ENCODE measurements at places on chromosomes 4 and X.

- DNase-seq, result no peak
These were observed 11.8 kb downstream of the GAB1 start for GRCh38 chr4:143348233-143349077.

DNA sequence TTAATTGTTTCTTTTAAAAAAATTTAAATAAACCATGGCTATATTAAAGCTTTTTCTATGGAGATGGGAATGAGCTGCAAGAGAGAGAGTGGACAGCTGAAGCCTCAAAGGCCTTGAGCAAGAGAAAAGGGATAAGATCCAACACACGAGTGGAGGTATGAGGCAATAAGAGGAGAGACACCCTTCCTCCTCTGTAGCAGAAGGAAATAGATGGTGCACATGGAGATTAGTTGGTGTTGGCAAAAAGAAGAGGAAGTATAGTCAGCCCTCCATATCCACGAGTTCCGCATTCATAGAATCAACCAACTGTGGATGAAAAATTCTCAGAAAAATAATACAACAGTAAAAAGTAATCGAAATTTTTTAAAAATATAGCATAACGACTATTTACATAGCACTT is 3.2 kb downstream of the CXorf38 start:
- DNase-seq, result peak; percentile 20

DNA sequence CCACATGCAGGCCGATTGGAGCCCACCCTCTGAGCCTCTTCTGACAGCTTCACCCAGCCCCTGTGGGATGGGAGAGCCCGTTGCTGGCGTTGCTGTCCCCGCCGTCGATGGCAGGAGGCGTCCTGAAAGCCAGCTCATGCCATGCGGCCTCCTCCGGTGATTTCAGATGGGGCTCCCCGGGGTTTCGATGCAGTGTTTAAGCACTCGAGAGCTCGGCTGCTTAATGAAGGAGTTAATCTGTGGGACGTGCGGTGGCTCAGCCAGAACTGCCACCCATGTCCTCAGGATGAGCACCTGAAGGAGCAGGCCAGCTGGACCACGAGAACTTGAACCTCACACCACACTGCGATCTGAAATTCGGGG is 95.6 kb downstream of the SORCS2 start:
- DNase-seq, result no peak

- DNase-seq, result no peak
These were observed 163.9 kb upstream of the SLC7A11 start for GRCh38 chr4:138405934-138406567.

DNA sequence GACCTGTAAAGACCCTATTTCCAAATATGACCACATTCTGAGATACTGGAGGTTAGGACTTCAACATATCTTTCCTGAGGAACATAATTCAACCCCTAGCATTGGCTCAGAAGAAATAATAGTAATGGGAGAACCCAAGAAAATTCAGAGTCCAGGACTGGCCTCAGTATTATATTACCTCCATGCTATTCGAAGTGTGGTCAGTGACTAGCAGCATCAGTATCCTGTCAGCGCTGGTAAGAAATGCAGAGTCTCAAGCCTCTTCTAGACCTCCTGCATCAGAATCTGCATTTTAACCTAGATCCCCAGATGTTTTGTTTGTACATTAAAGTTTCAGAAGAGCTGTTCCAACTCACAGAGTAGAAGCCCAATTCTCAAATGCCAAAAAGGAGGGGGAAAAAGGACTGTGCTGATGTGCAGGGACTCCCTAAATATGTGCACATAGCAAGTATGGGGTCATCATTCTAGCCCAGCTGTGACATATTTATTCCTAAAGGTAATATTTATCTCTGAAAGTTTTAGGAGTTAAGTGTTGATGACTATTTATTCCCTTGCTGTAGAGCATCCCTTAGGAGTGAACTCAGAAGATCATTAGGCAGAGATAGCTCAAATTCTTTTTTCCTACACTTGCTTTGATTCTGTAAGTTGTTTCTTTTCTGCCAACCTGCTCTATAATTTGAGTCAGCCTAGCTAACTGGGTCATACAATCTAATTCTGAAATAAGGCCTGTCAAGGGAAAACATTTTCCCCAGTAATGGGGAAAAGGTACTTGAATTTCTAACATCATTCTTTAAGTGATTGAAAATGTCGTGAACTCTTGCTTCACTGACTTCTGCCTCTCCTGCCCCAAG is 361.9 kb downstream of the ARHGAP24 start:
- no peak for DNase-seq

DNA sequence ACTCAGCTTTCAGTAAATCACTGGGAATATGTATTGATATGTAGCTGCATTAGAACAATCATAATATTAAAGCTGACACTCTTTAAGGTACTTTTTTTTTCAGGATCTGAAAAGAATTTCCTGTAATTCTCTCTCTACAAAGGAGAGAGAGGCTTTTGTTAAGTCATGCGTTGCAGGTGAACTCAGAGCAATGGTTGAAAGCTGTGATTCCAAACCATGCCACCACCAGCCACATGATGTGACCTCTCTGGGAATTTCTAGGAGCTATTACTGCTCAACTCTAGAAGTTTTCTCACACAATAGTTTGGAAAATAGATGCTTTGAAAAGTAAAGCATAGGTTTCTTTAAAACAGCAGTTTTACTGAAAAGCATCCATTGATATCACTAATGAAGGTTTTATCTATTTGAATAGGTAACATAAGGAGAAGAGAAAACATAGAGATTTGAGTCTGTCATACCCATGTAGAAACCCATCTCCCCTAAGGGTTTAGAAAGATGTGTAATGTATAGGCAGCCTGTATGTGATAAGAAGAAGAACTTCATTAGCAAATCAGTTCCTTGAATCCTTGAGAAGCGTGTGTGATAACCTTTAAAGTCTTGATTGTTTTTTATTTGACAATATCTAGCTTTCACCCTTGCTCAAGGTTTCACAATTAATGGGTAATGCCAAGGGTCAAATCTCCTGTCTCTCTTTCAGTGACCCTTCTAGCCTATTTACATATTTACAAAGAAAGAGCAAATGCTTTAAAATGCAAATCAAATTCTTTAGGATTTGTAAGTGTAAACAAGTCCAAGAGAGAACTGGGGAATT is 161.0 kb upstream of the ANKRD50 start:
- peak; percentile 2 for DNase-seq

DNA sequence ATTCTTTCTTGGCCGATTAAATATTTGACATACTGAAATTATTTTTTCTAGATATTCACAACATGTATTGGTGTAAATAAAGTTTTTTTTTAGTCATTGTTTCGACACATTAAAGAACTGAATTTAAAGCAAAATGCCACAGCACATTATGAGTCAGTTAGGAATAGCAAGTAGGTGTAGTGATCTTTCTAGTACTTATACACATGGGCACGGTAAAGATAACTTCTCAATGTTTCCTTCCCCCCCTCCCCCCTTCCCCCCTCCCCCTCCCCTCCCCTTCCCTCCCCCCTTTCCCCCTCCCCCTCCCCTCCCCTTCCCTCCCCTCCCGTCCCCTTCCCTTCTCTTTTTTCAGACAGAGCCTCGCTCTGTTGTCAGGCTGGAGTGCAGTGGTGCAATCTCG is 1269.9 kb downstream of the ADGRL3 start:
- no peak for DNase-seq

GRCh38 chr4:39527296-39528060 is at the start of gene UGDH:
Gene UGDH, minus strand, starts transcription at chr4:39527439. Its CDS starts 5,927 bp downstream, at chr4:39521512.
- DNase-seq, result peak; percentile 99

GRCh38 chr4:1577822-1578217 is 106.3 kb downstream of the FAM53A start:
- no peak for DNase-seq

DNA sequence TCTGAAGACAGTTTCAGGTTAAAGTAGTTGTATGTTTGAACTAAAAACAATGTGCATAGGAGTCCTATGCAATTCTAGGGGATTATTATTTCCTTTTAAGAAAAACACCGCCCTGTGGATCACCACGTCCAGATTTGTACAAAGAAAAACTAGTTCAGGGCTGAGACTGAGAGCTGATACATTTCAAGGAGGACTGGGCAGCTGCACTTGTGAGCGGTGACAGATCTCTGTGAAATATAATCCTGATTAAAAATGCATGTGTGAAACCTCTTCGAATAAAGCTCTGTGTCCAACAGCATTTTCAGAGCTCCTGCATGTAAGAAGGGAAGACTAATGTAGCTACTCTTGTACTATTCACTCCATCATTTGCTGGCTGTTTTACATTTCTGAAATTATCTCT is 365.8 kb upstream of the PITX2 start:
- DNase-seq, result no peak

DNA sequence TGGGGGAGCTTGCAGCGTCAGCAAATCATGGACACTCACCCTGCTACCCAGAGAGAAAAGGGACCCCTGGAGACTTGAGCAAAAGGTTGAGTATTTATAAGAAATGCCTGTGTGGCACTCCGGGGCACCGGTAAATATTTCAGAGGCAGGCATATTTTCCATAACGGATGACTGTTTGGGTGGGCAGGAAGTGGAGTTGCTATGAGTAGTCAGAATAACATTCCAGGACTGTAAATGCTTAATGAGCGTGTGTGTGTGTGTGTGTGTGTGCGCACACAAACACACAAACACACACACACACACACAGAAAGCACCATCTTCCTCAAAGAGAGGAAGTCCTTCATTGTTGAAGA is 74.6 kb downstream of the MXRA5 start:
- DNase-seq, result peak; percentile 59

DNA sequence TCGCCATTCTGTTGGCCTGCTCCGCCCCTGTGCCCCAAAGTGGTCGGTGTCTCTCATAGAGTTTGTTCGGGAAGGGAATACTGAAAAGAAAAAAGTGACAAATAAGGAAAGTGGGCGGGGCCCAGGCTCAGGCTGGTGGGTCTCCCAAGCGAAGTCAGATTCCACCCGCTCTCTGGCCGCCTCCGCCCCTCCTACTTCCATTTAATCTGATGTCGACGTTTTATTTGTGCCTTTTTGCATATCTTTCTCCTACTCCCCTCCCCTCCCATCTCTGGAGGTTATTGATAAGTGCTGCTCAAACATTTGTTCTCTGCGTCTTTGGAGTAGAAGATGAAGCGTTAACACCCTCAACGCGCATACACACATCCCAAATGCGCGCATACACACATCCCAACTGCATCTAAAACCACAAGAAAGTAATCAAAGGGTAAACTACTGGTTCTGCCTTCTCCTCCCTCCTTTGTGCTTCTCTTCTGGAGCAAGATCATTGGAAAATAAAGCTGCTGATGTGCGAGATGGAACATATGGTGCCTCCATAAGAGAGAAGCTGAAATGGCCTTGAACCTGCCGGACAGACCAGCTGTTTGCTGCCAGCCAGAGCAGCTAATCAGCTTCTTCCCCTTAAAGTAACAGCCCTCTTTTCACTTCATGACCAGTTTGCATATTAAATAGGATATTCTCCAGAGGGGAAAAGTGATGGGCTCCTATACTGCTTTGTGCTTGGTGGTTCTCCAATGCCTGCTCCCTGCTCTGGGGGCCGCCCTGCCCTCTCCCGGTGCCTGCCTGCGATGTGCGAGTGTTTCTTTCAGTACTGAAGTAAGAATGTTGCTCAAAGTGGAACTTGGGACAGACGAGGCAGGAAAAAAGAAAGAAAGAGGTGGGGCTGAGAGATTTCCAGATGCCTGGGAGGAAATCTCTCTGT is 3.1 kb downstream of the MAMLD1 start:
- peak; percentile 59 for DNase-seq

GRCh38 chr4:10226756-10227155 is 110.2 kb upstream of the WDR1 start:
- DNase-seq, result no peak

DNA sequence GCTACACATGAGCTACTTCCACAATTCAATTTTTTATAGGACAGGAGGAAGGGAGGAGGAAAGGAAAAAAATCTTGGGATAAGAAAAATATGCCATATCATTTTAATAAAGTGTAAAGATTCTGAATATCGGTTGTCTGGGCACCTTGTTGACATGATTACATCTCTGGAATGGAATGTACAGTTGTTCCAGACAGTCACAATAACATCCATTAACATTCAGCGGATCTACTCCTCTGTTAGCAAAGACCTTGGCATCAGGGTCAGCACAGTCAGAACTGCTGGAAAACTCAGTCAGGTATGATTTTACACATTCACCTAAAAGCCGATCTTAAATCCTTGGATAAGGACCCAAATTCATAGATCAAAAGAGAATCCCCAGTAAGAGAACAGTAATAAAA is 85.4 kb upstream of the ARMCX2 start:
- no peak for DNase-seq

DNA sequence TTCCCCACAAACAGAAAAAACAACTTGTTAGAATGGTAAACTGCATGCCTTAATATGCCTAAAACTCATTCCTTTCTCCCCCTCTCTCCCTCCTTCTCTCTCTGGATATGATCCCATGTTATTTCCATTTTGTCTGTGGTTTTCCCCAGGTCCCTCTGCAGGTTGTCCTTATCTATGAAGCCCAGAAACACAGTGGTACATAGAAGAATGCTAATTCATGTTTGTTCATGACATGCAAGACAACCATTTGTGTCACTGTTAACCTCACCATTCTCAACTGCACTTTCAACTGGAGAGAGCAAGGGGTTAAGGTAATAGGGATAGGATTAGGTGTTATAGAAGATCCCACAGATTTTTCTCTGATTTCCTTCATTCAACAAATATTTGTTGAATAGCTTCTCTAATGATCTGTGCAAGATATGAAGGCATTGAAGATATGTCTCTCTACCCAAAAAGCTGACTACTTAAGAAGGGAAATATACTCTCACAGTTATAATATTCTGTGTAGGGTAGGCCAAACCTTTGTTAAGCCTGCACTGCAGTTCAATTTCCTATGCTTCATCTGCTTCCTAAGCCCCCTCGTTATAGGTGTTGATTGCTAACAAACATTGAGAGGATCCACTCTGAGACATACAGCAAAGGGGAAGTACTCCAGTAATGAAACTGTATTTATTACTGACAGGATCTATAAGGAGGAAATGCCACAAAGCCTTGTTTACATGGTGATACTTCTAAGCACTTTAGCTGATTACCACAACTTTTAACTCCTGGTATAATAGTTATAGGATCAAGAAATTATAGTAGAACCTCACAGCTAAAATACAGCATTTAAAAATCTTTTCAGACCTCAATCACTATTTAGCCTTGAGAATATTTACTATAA is 96.1 kb downstream of the FRYL start:
- no peak for DNase-seq

DNA sequence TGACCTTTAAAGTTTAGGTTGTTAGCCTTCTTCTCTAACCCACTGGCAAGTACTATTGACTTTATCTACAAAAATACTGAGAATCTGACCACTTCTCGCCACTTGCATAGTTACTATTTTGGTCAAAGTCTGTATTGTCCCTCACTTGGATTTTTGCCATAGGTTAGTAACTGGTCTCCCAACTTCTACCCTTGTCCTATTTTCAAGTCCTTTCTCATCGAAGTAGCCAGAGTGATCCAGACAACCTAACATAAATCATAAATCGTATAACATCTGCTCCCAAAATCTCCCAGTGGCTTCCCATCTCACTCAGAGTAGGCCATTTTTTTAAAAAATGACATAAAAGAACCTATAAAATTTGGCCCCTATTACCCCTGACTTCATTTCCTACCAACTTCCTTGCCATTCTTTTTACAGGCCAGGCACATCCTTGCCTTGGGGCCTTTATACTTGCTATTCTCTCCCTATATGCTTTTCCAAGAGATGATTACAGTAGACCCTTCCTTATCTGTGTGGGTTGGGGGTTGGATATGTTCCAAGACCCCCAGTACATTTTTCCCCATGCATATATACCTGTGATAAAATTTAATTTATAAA is 29.0 kb downstream of the WDFY3 start:
- DNase-seq, result no peak

GRCh38 chrX:9339603-9340491 is 125.0 kb upstream of the TBL1X start:
- DNase-seq, result no peak

GRCh38 chrX:36568946-36569345 is 439.2 kb upstream of the FAM47C start:
- DNase-seq, result peak; percentile 1

GRCh38 chrX:56994375-56995270 is 718 bp downstream of the SPIN3 start:
- DNase-seq, result no peak

All from Caki2 (cell line).